ENCODE measurements at places on chromosomes 13 and 19.
A peak's percentile ranks its signal among the peaks of the same experiment; 100 is the strongest.

GRCh38 chr13:77425705-77426104 is 98.8 kb upstream of the MYCBP2 start:
- no peak for DNase-seq

DNA sequence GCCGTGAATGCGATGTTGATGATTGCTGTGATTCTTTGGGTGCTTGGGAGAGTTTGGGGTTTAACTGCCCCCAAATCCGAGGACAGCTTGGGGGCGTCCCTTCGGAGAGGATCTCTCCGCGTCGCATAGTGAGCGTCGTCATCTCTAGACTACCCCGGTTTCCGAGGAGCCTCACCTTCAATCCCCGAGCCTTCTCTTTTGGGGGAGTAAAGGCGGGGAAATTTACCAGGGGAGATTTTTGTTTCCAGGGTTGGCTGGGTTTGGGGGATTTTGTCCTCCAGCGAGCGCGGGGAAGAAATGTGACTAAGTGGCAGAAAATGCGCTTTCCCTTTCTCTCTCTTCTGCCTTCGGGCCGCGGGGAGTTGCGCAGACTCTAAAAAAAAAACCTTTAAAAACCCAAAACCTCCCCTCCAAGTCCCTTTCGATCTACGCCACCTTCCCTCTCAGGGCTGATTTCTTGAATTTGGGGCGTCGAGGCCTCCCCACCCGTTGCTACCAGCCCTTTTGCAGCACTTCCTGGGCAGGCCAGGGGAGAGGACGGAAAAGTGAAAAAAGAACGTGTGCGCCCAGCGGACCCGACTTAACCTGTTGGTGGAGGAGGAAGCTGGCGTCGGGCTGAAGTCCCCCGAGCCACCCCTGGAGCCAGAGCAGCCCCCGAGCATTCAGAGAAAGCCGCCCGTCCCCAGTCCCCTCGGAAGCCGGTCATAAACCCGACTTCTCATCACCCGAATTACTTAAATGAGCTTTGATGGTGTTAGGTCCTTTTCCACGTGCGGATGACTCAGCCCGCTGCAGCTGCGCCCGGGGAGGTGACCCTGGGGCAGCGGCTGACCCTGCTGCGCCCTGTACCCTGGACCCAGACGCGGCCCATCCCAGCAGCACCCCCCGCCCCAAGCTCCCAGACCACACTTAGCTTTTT is 17.7 kb downstream of the NFIX start:
- DNase-seq: no peak

DNA sequence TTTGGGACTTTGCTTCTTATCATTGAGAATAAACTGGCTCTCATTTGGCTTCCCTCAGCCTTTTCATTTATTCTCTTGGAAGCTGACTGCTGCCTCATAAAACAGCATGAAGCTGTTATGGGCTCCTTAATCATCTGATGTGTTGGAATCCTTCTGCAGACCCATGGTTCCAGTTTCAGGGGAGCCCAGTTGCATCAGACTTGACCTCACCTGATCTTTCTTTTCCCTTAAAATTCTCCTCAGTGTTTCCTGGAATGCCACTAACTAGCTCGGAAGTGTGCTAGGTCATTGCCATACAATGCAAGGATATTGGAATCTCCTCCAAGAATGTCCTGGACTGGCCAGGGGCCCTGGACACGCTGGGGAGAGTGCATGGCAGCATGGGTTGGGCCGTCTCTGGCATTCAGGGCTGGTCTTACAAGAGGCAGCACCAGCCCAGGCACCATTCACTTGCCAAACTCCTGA is 158.7 kb downstream of the FLT1 start:
- DNase-seq: no peak

GRCh38 chr19:19558055-19558454 is 20.0 kb downstream of the CILP2 start:
- DNase-seq: no peak

DNA sequence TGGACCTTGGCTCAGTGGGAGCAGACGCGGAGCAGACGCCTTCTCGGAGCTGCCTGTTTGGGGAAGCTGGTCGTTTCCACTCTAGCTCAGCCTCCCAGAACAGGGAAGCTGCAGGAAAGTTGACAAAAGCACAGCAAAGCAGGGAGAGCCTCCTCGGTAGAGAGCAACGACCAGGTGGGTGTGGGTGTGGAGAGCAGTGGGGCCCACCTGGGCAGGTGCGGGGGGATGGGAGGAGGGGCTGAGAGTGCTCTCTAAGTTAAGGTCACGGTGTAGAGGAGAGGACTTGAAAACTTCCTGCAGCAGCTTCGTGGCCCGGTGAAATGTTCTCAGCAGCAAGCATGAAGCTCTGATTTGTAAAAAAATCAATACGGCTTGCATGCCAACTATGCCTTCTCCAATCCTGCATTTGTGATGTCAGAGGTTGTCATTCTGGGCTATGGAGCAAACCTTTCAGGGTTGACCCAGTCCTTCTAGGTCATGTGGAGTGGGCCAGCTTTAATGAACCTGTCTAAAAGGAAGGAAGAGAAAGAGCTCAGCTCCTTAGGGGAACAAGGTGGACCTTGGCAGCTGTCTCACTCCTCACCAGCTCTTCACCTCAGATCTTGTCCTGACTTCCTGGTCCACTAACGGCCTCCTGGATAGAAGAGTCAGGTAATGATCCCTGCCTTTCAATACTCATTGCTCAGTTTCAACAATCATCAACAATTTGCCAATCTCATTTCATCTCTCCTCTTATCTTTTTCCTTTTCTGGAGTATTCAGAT is 85.8 kb upstream of the UBL3 start:
- DNase-seq: no peak

GRCh38 chr13:100334214-100334613 is 245.3 kb downstream of the PCCA start:
- no peak for DNase-seq

DNA sequence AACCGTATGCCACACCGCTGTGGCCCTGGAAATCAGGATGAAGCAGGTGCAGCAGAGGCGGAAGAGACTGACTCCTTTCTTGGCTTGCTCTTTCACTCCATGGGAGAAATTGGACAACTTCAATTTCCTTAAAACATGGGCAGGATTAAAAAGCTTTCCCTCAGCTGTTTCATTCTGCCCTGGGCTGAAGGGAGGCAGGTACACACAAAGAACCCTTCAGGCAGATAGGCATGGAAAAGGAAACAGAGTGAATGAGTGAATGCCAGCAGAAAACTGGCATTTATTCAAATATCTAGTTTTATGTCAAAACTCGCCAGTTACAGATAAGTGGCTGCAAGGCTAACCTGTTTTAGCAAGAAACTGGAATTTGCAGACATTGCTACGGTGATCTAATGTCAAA is 71.0 kb upstream of the SLC15A1 start:
- DNase-seq: no peak

DNA sequence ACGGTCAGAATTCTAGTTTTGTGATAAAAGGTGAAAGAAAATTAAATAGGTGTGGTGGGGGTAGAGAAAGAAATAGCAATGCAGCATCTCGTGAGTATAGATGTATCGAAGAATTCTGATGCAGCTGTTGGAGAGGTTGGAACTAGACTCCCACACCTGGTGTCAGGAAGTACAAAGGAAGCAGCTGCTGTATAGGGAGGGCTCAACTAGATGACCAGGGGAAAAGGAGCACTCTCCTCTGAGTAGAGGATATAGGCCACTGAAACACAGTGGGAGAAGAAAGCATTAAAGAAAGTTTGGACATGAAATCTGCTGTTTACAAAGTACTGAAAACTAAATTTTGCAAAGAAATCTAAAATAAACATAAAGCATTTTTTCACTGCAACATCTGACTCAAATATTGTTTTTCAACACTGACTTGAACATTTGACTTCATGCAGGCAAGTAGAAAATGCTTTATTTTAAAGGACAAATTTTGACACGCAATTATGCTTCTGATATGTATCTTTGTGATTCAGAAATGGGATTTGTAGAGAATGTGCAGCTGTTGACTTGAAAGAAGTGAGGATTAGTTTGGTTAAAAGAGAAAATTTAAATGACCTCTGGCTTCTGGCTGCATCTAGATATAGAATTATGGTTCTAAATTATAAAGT is 82.2 kb downstream of the MIPEP start:
- no peak for DNase-seq

DNA sequence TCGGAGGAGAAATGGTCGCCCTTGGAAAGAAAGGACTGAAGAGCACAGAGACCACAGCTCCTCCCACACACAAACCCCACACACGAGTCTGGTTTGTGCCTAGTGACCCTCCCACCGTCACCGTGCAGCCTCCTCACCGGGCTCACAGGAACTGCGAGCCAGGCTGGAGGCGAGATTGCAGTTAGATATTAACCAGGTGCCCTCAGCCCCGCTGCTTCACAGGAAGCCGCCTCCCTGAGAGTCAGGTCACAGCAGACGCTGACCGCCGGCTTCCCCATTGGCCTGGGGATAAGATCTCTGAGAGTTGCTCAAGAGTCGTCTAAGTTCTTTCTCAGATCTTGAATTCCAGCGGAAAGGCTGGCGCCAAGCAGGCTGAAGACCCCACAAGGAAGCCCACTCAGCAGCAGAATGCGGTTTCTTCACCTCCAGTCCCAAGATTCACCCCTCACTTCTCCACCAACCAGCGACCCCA is 870 bp downstream of the ZNF44 start:
- DNase-seq: peak; percentile 57

DNA sequence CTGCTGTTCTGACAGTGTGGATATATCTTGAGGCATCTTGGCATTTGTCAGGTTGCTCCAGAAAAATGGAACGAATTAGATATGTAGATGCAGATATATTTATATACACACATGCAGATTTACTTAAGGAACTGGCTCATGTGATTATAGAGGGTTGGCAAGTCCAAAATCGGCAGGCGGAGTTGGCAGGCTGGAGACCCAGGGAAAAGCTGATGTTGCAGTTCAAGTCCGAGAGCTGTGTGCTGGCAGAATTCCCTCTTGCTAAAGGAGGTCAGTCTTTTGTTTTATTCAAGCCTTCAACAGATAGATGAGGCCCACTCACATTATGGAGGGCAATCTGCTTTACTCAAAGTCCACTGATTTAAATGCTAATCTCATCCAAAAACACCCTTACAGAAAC is 24.4 kb upstream of the CSNK1A1L start:
- DNase-seq: no peak

DNA sequence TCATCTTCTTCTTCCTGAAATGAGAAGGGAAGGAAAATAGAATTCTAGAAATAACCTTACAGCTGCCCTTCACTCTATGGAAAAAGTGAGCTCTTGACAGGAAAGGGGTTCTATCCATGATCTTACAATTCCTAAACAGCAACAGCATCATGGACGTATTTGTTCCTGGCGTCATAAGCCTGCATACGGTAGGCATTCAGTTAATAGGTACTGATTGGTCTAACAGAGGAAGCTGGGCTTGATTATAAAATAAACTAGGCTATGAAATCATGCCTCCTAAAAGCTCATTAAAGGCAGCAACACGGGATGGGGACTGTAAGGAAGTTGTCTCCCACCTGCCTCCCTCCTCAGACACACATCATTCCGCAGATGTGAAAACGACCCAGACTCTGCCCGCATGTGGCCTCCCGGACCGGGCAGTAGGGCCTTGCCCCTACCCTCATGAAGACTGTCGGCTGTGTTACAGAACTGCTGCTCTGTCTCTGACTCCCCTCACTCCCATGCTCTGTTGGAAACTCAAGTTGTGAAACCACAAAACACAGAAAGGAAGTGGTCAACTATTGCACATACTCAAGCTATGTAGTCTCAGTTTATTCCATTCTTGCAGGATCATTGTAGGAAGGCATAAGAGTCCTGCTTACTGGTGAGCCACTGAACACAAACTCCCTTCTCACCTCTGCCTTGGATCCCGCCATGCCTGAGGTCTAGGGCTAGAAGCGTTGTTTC is 129.8 kb downstream of the DLEU7 start:
- no peak for DNase-seq

DNA sequence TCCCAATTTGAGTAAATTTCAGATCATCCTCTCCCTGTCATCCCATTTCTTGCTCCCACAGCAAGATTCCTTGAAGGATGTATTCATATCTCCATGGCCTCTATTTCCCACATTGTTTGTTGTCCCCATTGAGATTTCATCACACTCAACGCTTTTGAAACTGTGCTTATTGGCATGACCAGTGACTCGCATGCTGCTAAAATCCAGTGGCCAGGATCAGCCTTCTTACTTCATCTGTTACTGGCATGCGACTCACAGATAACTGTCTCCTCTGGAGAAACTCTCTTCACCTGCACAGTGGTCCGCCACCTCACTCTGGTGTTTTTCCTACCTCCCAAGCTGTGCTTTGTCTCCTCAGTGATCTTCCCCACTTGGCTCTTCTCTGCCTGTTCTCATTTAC is 95.8 kb downstream of the WASF3 start:
- no peak for DNase-seq

GRCh38 chr13:27644302-27644701 is 22.6 kb downstream of the POLR1D start:
- DNase-seq: no peak

- DNase-seq: no peak
Observed at GRCh38 chr19:33290956-33291622, 11.2 kb downstream of the CEBPA start.

DNA sequence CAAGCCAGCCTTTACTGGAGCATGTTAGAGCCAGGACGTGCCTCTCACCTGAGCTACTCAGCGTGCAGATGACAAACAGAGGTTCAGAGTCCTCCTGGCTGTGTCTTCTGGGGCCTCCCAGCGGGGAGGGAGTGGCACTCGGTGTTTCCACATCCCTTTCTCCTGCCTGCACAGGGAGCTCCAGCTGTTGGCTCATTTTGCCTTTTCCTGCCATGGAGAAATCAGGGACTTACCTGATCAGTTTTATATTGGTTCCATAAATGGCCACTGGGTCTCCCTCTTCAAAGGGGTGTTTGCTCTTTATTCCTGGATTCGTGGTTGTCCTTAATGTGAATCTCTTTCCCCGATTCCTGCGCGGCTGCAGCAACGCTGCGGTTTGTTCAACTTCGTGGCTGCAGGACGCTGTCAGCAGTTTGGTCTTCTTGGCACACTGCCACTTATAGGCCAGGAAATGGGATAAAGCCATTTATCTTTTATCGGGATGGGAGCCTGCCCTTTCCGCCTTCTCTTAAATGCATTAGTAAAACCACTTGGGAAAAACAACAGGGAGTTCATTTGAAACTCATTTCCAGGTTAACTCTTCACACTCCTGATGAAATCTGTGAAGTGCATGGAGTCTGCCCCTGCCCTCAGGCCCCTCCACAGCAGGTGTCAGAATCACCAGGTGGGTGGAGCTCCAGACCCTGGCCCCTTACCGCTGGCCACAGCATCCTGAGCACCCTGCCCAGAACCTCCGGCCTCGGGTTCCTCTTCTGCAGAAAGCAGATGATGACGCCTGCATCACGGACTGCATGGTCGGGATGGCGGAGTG is 39.8 kb upstream of the MCF2L start:
- no peak for DNase-seq

DNA sequence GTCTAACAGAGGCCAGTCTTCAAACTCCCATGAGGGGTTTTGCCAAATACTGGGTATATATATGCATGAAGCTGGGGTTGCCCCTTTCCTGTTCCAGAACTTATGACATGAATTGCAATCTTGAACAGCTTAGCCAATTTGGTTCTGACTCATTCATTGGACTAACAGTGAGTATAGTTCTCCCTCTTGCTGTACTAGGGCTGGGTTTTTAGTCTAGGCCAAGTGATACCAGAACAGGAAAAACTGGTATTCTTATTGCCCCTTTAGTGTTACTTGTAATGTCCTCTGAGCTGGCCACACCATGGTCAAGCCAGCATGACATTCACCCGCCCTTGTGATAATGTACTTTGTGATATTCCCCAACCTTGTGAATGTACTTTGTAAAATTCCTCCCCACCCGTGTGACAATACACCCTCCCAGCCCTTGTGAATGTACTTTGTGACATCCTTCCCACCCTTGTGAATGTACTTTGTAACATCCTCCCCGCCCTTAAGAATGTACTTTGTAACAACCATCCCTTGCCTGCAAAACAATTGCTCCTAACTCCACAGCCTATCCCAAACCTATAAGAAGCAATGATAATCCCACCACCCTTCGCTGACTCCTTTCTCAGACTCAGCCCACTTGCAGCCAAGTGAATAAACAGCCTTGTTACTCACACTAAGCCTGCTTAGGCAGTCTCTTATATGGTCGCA is 26.9 kb downstream of the ZNF846 start:
- DNase-seq: no peak
